ENCODE measurements at places on chromosomes 6 and 20. TPM values are rescaled to one million over a fixed set of nuclear protein-coding genes. Genes with fewer than 3 reads are reported as not detected.

NELFE gene
- 54.3 TPM for total RNA-seq

BAG2 gene
- total RNA-seq, result 0.87 TPM

SIRPG gene
- not detected for total RNA-seq

TAAR2 gene
- not detected for total RNA-seq

ADGRF5 gene
- 57.3 TPM for total RNA-seq

AGER gene
- total RNA-seq, result 0.22 TPM

MLN gene
- total RNA-seq, result not detected

NINL gene
- 21.0 TPM for total RNA-seq

BEND3 gene
- 1.3 TPM for total RNA-seq

MATN4 gene
- not detected for total RNA-seq

GNAS-AS1 gene
- total RNA-seq, result 0.22 TPM

C6orf163 gene
- 0.79 TPM for total RNA-seq

LY6G6D gene
- total RNA-seq, result not detected

EYS gene
- total RNA-seq, result under 0.01 TPM
